Eye (tissue), 1 donor: ENCODE measurements at places on chromosomes 3 and 15.

DNA sequence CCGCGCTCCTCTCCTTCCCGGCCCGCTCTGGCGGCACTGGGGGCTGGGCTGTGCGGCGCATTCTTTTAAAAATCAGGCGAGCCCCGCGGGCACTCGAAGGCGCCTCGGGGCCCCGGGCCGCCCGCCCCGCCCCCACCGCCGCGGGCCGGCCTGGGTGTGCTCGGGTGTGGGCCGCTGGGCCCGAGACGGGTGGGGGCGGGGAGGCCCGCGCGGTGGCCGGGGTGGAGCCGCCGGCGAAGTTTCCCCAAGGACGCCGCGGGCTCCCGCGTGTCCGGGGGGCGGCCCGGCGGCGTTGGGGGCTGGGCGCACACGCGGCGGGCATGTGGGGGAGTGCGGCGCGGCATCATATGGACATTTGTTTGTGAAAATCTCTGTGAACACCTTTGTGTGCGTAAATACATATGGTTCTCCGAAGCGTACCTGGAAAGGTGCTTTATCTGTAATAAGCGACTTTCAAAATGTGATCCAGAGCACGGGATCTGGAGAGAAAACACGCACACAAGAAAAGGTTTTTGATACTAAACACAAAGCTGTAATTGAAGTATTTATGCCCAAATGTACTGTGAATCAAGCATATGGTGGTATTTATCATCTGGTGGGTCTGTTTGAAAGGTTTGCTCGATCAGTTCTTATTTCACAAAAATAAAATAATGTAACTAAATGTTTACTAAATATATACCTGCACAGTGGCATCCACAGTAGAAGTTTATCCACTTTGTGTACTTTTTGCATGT is 612 bp upstream of the TBL1XR1 start:
- no peak for DNase-seq

DNA sequence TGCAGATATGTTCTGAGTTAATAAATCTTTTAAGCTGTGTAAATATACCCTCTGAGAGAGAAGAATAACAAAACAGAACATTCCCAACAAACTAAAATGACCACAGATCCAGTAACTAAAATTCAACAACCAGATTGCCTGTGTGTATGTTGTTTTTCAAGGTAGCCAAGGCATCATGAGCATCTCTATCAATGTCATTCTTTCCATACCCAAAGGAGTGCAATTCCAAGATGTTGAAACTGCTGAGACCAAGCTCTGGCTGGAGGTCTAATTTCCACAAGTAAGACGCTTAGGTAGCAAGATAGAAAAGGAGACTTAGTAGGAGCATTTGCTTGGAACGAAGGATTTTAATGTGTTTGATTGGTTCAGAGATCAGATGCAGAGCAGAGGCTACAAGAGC is 276.3 kb downstream of the RBMS3 start:
- peak; percentile 19 for DNase-seq

- no peak for DNase-seq
Measured at GRCh38 chr3:173529062-173529711, 131.6 kb downstream of the NLGN1 start.

DNA sequence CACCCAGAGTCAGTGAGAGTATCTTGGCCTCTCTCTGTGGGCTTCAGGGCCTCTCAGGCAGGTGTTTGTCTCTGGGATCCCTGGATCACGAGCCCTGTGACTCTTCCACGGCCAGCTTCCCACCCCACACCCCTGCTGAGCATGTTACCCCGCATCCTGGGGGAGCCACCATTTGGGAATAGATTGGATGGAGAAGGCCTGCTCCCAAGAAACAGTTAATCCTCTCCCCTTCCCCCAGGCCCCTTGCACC is 15.5 kb upstream of the SRP14 start:
- no peak for DNase-seq

DNA sequence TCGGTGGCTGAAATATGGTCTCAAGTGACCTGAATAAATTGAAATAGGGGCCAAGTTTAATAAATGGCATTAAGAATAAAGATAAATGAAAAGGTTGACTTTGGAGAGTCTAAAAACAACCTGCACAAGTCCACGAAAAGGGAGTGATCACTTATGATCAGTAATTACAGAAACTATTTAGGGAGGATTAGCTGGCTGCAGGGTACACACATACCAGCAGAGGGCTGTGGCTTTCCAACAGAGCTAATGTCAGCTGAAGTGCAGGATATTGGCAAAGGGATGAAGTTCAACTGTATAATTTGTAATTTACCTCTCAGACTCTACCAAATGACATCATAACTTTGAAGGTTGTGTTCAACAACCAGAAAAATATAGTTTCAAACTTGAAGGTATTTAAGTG is 86.8 kb downstream of the SYNPR start:
- DNase-seq: peak; percentile 22

DNA sequence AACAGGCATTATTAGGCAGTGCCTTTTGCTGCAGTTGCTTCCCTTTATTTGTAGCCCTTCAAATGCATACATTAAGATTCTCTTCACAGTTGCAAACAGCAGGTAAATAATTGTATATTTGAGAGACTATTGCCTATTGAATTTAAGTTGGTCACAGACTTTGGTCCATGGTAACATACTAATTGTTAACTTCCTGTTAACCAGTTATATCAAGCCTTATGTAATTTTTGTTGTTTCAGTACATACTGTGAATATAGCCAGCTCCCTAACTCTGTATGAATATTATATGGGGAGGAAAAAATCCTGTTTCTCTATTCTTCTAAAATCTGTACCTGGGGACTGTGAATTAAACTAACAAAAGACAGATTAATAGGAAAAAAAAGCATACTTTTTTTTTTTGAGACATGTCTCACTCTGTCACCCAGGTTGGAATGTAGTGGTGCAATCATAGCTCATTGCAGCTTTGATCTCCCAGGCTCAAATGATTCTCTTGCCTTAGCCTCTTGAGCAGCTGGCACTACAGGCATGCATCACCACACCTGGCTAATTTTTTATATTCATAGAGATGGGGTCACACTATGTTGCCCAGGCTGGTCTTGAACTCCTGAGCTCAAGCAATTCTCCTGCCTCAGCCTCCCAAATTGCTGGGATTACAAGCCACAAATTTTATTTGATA is 53.2 kb downstream of the CHL1 start:
- DNase-seq: no peak

- DNase-seq: no peak
Measured at GRCh38 chr15:25175033-25175788, 220.4 kb downstream of the SNRPN start.

GRCh38 chr15:90478846-90479481 is 50.8 kb upstream of the CRTC3 start:
- DNase-seq: no peak

DNA sequence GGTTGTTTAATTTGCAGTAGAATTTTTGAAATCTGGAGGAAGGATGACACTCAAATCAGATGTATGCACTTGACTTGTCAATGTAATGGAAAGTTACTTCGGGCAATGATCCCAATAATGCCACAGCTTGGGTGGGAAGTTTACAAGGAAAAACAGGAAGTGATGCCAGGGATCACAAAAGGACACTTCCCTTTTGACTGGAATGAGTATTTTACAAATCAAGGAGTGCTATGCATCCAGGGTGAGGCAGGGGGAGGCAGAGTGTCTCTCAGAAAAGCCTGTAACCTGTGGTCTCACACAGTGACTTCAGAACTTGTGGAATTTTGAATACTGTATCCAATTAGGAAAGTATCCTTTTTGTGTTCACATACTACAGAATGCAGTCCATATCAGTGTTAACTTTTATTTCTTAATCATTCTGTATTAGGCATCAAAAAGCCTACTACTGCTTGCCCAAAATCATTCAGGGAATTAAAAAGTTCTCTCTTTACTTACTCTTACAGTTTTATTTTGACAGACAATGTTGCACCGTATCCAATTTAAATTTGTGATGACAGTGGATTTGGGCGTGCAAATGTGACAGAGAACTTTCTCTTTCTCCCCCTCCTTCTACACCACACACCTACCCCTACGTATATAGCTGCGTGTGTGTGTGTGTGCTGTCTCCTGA is 445.1 kb downstream of the MECOM start:
- peak; percentile 73 for DNase-seq

DNA sequence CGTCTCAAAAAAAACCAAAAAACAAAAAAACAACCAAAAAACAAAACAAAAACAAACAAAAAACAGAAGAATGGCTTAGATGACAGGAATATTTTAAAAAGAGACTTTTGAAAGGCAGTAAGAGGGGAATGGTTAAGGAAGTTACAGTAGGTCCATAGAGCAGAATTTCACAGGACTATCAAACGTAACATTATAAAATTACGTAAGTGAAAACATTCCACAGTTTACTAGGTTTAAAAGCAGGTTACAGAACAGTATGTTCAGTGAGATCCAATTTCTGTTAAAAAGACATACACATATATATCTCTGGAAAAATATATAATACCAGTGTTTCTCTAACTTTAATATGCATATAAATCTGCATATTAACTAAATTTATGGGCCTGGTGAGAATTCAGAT is 50.2 kb upstream of the MUC13 start:
- no peak for DNase-seq

- DNase-seq: no peak
Measured at GRCh38 chr15:72845981-72846383, 62.4 kb upstream of the ADPGK start.

- DNase-seq: no peak
Measured at GRCh38 chr15:73455876-73456275, 12.9 kb downstream of the REC114 start.

DNA sequence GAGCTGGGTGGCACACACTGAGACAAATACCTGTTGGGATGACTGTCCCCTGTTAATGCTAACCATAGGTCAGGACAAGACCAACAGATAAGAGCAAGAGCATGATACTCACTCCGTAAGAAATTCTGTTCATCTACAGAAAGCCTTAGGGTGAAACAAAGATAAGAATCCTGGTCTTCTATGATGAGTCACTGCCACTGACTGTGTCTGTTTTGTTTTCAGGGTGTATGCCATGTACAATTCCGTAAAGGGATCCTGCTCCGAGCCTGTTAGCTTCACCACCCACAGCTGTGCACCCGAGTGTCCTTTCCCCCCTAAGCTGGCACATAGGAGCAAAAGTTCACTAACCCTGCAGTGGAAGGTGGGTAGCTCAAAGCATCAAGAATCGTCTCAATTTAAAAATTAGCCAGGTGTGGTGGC is 141.1 kb downstream of the GHSR start:
- DNase-seq: no peak

DNA sequence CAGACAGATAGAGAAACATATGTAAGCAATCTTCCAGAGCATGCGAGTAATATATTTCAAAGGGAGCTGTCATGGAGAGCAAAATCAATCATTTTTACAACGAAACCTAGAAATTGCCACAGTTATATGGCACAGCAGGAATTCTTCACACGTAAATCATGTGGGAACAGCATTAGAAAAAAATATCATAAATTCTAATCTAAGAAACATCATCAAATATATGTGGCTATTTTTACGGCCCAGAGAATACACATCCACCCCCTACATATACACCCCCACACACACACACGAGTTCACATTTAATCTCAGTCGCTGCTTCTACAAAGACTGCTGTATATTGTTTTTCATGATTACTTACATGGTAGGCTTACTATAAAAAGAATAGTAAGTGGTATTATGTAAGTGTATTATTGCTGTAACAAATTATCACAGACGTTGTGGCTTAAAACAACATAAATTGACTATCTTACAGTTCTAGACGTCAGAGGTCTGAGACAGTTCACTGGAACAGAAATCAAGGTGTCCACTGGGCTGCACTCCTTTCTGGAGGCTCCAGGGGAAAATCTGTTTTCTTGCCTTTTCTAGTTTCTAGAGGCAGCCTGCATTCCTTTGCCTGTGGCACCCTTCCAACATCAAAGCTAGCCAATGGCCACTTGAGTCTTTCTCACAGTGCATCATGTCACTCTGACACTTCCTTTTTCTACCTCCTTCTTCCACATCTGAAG is 363.3 kb downstream of the ULK4 start:
- no peak for DNase-seq

GRCh38 chr3:117144853-117145252 is 435.3 kb downstream of the TUSC7 start:
- DNase-seq: peak; percentile 27

DNA sequence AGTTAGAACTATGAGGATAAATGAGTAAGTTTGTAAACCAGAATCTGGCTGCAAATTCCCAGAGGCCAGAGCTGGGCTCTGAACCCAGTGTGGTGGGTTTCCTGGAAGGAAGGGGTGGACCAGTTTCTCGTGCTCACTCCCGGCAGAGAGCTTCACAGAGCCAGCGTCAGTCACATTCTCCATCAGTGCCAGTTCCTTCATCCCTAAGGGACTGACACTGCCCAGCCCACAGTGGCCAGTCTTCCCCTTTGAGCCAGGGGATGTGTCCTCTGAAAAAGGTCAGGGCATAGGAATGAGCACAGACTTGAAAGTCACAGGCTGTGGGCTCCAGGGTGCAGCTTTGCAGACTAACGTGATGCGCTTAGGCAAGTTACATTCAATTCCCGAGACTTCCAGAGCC is 135.8 kb upstream of the HACD2 start:
- peak; percentile 32 for DNase-seq

DNA sequence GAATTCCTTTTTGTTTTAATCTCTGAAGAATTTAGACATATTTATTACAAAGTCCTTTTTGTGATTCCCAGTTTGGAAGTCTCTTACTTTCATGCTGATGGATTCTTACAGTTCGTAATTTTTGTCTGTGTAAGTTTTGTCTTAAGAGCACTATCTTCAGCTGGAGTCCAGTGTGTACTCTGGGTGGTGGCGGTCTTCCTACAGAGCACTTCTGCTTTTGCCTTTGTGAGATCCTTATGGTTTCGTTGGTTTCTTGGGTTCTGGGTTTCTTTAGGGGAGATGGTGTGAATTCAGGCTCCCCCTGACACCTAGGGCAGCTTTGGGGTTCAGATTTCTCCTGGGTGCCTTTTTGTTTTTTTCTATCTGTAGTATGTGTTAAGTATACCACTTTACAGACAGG is 45.3 kb downstream of the PLS1 start:
- DNase-seq: no peak

DNA sequence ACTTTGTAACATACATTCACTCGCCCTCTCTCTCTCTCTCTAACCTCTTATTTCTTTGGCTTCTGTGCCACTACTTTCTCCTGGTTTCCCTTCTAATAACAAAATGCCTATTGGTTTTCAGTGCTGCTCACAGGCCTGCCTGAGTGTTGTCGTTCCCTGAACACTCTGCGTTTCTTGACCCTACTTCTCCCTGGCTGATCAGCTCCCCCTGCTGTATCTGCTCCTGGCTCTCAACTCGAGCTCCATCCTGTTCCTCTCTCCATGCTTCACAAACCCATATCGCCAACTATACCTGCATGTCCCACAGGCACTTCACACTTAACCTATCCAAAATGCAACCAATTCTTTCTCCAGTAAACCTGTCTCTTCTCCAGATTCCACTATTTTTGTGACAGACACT is 111.4 kb downstream of the OPA1 start:
- DNase-seq: peak; percentile 38

- DNase-seq: peak; percentile 82
Measured at GRCh38 chr3:42061713-42062380, 29.3 kb upstream of the TRAK1 start.

GRCh38 chr3:108085810-108086350 is 5.0 kb downstream of the CD47 start:
- no peak for DNase-seq

GRCh38 chr3:190013943-190014924 is 106.5 kb downstream of the P3H2 start:
- no peak for DNase-seq
